ENCODE measurements at places on chromosomes 3 and 15.

DNA sequence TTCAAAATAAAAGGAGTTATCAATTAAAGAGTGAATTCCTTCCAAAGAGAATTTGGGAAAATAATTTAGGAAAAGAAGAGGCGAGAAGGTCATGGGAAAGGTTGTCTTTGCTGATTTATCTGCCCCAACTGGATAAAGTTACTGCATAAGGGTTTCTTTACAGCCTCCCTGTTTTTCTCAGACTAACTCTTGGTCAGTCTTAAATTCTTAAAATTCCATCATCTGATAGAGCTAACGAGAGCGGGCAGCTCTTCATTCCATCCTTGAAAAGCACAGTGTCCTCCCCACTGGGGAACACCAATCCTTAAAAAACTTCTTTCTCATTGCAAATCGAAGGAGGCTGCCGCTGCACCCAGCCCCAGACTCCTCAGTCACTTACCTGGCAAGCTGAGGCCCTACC is 107.2 kb downstream of the PGPEP1L start:
- DNase-seq = no peak

DNA sequence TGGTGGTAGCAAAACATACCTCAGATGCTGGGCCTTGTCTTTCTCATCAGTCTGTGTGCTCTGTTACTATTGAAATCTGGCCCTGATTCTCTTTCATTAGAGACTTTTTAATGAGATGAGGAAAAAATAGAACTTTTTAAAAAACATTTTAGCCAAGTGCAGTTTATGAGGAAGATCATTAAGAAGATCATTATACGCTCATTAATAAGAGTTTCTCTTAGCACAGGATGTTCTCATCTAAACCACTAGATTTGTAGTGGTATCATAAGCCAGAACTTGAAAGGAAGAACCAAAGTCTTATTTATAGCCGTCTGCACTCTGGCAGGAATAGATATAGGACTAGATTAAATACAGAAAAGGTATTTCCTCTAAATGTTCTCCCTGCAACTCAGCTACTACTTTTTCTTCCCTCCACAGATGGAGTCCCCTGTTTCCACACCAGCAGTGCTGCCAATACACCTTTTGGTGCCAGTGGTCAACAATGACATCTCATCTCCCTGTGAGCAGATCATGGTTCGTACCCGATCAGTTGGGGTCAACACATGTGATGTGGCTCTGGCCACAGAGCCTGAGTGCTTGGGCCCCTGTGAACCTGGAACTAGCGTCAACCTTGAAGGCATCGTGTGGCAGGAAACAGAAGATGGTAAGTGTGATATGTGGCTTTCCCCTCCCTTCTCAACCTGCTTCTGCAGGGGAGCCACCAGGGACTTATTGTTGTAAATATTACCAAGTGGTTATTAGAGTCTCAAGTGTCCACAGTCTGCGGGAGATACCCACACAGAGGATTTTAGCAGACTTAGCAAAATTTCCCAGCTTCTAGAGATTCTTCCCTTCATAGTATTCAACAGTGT is 152.8 kb downstream of the RBPMS2 start:
- DNase-seq = no peak

- DNase-seq = no peak
Measured at GRCh38 chr15:98937413-98938104, 70.0 kb downstream of the PGPEP1L start.

DNA sequence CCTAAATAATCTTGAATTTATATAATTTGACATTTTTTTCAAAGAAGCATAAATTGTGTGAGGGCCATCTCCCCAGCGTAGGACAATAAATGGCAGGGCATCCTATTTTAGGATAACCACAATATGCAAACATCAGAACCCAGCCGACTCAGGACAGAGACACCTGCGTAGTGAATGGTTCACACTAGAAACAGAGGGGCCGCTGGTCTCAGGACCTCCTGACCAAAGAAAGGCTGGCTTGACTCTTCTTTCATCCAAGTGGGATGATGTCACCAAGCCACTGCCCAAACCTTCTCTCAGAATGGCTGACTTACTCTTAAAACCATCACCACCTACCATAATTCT is 162.1 kb downstream of the FOXP1 start:
- DNase-seq = no peak

GRCh38 chr15:29226436-29227208 is 43.0 kb downstream of the NSMCE3 start:
- DNase-seq = no peak

GRCh38 chr3:154132777-154133375 is 11.7 kb downstream of the ARHGEF26 start:
- peak; percentile 62 for DNase-seq

- DNase-seq = no peak
Measured at GRCh38 chr15:97867870-97868269, 92.6 kb upstream of the ARRDC4 start.

GRCh38 chr3:108389372-108389771 is 93.0 kb downstream of the HHLA2 start:
- DNase-seq = no peak

- DNase-seq = no peak
Measured at GRCh38 chr3:10194328-10195071, 29.8 kb downstream of the IRAK2 start.

DNA sequence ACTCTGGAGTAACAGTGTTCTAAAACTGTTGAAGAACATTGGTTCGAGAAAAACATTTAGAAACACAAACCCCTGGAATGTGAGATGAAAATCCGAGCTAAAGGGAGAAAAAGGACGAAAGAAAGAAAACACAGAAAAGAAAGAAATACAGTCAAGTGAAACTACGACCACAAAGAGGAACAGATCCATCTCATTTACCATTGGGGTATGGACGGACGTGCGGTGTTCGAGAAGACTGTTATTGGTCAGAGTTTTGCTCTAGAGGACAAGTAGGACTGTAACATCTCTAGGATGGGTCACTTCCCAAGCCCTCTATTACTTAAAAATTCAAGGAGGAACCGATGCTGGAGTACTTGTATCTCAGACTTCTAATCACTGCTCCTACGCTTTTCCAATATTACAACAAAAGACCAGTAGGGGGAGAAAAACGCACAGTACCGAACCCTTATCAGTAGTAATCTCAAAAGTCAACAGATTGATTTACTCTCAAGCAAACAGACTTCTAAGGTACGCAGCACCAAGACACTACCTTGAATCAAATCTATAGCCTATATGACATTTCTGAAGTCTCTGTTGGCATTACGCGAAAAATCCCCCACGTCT is 1.1 kb upstream of the PIK3CA start:
- DNase-seq = peak; percentile 41

DNA sequence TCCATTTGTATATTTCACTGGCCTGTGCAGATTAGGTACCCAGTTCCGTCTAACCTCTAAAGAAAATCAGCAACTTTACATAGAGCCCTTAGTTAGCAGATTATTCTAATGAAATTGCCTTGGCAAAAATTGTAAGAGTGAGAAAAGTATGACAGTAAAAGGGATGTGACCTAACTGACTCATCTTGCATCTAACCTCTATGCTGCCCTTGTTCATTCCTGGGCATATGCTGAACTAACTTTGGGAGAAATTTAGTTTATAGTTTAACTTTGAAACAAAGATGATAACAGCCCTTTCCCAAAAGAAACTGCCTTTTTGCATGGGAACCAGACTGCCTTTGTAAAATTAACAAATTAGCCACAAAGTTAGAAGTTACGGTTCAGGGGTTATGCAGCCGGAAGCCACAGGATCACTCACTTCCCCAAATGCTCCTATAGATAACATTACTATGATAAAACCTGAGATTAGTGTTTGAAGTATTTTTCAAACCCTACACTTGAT is 839.8 kb upstream of the ALCAM start:
- DNase-seq = no peak

GRCh38 chr3:16200411-16200810 is 25.9 kb downstream of the GALNT15 start:
- no peak for DNase-seq

DNA sequence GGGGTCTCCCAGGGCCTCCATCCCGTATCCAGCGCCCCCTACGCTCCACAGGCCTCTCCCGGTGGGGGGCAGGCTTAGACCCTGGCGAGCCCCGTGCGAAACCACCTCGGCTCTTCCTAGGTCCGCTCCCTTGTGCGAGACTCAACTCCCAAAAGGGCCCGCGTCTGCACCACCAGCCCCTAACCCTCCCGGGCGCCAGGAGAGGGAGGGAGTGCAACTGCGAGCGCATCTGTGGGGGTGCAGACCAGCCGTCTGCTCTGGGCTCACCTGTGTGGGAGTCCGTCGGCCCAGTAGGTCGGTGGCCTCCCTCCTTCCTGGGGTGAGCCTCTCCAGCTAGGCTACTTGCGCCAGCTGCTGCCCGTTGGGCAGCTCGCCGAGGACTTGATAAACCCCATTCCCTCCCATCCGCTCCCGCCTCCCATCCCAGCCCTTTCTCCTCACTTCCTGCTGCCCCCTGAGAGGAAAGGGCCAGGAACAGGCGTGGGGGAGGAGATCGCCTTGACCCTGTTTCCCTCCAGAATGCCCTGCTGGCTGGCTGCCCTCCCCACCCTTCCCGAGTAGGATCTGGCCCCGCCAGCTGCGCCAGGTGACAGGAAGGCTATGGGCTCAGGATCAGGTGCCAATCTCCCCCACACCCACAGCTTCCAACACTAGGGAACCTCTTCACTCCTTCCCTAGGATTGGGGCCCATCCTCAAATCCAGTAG is at the start of gene HYAL2:
TSS of gene HYAL2 (minus strand) at position 360 of the 706 bp plus-strand sequence. CDS start 2,256 bp downstream, outside the sequence.
- DNase-seq = no peak

DNA sequence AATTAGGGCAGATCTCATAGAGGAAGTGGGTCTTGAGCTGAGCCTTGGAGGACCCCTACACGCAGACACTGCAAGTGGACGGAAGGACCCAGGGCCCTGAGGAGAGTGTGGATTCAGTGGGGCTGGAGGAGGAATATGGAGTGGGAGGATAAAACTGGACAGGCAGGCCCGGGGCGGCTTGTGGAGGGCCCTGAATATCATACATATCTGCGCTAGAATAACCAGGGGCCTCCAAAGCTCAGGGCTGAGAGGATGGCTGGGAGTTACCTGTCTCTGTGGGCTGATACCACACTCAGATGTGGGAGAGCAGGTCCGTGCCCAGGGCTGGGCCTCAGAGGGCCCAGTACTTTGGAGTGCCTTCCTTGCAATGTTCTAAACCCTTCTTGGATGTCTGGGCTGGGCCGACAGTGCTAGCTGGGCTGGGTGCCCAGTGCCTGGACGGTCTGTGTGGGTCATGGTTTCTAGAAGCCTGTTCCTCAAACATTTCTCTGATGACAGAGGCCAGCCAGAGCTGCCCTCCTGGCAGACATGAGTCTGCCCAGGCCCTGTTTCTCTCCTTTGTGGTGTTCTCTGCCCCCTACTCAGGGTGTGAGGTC is 29.6 kb downstream of the CHRD start:
- DNase-seq = no peak

DNA sequence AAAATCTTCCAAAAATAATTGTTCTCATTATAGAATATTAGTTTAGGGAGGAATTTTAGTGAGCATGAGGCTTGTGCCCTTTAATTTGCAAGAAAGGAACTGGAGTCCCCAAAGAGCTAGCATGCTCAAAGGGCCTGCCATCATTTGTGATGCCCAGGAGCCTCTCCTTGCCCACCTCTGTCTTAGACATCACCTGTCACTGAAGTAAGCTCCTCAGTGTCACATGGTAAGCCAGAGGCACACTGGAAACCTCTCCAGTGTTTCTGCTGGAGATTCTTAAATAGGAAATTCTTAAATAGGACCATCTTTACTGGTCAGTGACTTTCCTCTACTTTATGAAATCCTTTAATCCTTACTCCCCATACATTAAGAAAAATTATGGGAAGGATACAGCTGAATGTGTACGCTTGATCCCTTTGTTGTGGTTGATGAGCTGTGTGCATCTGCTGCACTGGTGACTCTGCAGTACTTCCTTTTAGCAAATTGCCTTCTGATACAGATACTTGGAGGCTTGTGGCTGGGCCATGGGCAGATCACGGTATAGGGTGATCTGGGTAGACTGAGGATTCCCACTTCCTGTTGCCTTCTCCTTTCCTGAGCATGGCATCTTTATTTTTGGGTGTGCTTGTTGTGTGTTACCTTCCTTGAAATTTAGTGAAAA is 197.4 kb downstream of the KLHL25 start:
- DNase-seq = no peak

DNA sequence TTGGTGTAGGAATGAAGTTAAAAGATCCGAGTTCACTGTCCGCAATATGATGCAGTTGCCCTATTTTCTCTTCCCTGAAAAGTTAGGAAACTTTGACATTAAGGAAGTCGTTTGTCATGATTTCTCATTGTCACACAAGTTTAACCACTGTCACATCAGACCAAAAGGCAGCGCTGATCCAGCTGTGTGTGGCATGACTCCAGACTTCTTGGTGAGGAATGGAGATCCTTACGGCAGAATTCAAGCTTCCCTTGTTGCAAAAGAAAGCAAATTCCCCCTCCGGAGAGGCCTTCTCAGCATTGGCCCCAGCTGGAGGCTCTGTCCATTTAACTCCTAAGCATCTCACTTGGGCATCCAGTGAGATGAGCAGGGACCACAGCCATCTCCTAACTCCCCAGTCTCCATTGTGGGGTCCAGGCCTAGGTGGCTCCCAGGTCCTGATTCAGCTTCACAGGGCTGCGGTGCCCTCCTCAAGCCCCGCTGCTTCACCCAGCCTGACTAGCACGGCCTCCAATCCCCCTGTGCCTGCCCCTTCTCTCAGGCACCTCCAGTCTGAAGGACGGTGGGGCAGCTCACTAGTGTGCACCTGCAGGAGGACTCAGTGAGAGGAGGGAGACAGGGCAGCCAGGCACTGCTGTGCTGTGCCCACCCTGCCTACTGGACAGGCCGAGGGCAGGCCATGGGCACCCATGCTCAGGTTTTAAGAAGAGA is 159.5 kb downstream of the CHSY1 start:
- no peak for DNase-seq

GRCh38 chr15:49436751-49437150 is 13.7 kb downstream of the FGF7 start:
- no peak for DNase-seq

DNA sequence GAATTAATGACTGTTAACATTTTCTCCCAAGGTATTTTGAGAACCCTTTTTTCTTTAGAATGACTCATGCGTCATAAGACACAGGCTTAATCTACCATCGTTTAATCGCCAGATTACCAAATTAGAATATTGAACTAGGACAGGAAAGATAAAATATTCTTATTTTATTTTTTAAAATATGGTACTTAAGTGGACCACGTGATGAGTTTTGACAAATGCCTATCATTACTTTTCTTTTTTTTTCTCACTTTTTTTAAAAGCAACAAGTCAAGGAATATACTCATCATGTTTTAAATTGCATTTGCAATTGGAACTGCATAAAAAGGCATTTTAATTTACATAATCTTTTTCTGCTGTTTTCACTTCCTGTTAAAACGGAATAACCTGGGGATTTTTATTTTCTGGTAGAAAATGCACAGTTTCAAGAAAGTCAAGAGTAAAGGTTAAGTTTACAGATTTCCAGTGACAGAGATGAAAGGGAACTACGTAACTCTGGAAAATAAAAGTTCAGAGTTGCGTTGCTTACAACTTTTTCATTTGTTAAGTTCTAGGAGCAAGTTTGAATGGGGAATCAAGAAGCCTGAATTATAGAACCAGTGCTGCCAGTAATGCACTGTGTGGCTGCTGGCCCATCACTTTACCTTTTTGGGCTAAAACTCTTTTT is 23.6 kb downstream of the SIAH2 start:
- DNase-seq = no peak

GRCh38 chr15:90829942-90830440 is 38.4 kb upstream of the FURIN start:
- no peak for DNase-seq

- no peak for DNase-seq
Measured at GRCh38 chr3:125366132-125366531, 9.0 kb downstream of the ZNF148 start.

GRCh38 chr15:80081390-80081789 is 21.9 kb downstream of the ZFAND6 start:
- DNase-seq = no peak

- no peak for DNase-seq
Measured at GRCh38 chr15:50176869-50177268, 5.1 kb upstream of the SLC27A2 start.
